ENCODE measurements at places on chromosomes 7 and 10.

GRCh38 chr10:110150046-110150445 lies 57.4 kb upstream of the MXI1 start:
- no peak for DNase-seq

- DNase-seq = no peak
These were observed 205.8 kb upstream of the SLC26A5 start for GRCh38 chr7:103651593-103652377.

- DNase-seq = no peak
These were observed 590.4 kb downstream of the NXPH1 start for GRCh38 chr7:9023675-9024294.

- no peak for DNase-seq
These were observed 32.2 kb upstream of the COL13A1 start for GRCh38 chr10:69769395-69769992.

DNA sequence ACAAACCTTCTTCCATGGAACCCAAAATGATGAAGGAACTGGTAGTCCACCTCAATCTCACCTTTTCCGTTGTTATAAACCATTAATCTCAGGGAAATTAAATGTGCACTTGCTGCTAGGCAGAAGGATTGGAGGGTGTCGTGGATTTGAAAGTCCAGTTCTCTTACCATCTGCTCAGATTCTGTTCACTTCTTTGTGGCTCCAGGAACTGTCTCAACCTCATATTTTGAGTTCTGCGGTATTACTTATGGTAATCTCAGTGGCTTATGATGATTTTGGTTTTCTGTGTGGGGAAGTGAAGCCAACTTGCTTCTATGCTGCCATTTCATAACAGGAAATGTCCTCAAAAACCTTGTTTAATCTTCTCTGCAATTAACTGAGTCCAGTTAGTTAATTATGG lies 136.4 kb downstream of the CDC14C start:
- DNase-seq = no peak

- DNase-seq = no peak
These were observed 1005.3 kb upstream of the SORCS1 start for GRCh38 chr10:108169846-108170245.

- DNase-seq = no peak
These were observed 140.0 kb downstream of the DGKB start for GRCh38 chr7:14762561-14762960.

GRCh38 chr10:66277481-66277880 lies 648.4 kb upstream of the LRRTM3 start:
- DNase-seq = no peak

GRCh38 chr7:37541810-37542443 lies 93.3 kb upstream of the ELMO1 start:
- DNase-seq = no peak

DNA sequence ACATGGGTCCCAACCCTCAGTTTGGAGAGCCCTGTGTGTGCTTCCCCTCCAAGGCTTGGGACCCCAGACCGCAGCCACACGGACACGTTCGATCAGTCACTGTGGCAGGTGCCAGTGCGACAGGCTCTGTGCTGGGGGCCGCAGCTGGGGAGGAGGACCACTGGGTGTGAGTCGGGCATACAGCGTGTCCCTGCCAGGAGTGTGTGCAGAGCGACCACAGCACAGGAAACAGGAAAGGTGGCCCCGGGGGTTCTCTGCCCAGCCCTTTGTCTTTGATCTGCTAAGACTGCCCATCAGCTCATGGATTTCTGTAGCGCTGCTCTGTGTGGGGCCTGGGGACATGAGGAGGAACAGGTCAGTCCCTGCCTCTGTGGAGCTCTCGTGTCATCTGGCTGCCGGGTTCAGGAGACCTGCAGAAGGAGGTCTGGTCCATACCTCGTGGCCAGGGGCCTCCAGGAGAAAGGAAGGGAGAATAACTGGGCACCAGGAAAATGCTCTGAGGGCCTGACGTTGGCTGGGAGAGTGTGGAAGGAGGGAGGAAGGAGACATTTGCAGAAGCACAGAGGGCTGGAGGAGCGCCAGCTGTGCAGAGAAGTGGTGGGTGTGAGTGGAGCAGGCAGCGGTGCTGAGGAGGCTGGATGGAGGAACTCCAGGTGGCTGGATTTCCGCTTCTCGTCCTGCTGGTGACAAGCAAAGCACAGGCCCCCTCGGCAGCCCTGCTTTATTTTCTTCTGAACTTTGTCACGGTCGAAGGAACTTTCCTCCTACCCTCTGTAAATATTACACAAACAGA lies 4.1 kb downstream of the NUDT1 start:
- DNase-seq = no peak

DNA sequence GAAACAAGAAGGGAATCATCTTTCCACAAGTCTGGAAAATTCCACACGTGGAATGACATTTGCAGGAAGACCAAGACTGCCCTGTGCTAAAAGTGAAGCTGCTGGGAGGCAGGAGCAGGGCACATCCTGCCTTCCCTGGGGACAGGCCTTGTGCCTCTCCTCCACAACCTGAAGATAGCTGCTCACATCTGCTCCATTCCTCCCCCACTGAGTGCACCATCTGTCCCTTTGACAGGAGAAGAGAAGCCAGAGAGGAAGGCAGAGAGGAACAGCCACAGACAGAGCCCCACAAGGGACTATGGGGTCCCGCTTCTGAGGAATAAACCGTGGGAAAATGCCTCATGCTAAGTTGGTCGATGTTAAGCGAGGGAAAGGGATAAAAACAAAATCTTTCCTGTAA lies 15.9 kb upstream of the FAM171A1 start:
- DNase-seq = no peak

DNA sequence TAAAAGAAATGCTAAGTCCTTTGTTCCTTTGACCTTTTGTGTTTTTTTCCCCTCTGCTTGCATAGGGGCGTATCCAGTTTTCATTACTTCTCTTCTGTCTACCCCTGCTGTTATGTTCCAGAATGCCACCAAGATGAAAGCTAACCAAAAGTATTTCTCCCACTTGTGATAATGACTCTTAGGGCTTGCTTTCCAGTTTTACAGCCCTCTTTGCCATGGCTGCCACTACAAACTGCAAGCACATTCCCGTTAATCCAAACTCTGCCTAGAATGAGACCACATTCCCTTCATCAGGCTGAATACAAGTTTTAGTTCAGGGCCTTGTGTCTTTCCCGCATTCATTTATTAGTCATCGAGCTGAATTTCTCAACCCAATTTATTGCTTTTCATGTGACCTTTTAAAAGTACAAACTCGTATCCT lies 23.6 kb upstream of the CD36 start:
- no peak for DNase-seq

- DNase-seq = no peak
These were observed 67.9 kb upstream of the SRRM3 start for GRCh38 chr7:76133839-76134238.

DNA sequence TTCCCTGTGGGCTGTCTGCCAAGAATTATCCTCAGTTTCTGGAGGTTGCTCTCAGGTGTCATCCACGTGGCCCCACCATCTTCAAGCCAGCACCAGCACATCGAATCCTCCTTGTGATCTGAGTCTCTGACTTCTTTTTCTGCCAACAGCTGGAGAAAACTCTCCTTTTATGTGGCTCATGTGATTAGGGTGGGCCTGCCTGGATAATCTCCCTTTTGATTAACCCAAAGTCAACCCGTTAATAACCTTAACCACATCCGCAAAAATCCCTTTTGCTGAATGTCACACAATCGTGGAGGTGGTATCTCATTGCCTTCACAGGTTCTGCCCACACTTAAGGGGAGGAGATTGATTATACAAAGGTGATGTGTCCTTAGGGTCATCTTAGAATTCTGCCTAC lies 73.8 kb downstream of the LRGUK start:
- DNase-seq = no peak

GRCh38 chr7:111681242-111681641 lies 119.0 kb upstream of the IMMP2L start:
- no peak for DNase-seq

GRCh38 chr10:120607016-120607709 lies 150.1 kb downstream of the PLPP4 start:
- DNase-seq = no peak

DNA sequence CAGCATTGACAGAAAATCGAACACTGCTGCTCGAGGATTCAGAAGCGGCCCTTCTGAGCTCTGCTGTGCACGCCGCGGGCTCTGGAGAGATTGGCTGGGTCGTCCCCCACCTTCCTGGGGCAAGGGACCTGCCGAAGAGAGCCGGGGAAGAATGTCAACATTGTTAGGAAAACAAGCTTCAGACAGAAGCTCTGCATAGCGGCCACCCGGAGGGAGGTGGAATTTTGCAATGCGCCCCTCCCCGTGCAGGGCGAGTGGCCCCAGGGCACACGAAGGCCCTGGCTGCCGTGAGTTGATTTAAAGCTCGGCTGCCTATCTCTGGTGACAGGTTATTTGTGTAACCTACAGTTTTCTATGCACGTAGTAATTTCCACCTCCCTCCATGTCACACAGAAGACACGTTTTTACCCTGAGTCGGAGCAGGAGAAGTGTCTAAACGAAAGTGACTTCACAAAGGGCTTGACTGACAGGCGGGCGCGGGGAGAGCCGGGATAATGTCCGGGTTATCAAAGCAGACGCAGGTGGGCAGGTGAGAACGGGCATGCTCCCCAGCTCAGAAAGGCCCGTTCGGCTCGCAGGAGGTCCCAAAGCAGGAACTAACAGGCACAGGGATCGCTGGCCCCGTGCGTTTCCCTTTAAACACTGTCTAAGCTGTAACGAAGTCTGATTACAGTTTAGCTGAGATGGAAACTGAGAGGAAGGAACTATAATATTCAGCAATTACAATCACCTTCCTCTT lies 84.6 kb downstream of the PDGFA start:
- DNase-seq = no peak

- DNase-seq = no peak
These were observed 216.5 kb downstream of the VTI1A start for GRCh38 chr10:112663234-112664125.

DNA sequence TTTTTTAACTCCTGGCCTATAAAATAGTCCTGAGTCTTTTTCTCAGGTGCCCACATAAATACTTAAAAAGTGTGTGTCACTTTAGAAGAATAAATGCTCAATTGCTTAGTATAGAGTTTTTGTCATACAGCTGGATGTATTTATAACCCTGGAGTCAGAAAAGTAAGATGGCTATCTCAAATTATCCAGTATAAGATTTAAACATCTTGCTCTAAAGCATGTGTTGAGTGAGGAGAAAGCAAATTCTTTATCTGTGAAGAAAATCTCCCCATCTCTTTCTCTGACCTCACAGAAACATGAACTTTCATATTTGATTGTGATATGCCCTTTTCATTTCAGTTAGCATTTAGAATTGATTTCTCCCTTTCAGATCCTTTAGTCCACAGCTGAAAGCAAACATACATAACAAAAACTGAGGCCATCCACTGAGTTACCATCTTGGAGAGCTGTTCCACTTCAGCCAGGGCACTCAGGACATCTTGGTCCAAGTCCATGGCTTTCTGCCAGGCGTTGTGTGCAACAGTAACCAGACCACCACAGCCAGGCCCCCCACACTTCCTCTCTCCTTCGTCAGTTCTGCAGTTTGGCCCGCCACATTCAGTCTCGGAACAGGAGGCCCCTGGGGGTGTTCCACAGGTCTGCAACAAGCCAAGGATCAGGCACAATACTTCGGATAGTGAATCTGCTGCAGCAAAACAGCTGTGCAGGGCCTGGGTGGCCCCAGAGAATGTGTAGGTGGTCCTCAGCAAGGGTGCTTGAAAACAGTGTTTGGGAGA lies 40.9 kb downstream of the DLD start:
- DNase-seq = no peak

DNA sequence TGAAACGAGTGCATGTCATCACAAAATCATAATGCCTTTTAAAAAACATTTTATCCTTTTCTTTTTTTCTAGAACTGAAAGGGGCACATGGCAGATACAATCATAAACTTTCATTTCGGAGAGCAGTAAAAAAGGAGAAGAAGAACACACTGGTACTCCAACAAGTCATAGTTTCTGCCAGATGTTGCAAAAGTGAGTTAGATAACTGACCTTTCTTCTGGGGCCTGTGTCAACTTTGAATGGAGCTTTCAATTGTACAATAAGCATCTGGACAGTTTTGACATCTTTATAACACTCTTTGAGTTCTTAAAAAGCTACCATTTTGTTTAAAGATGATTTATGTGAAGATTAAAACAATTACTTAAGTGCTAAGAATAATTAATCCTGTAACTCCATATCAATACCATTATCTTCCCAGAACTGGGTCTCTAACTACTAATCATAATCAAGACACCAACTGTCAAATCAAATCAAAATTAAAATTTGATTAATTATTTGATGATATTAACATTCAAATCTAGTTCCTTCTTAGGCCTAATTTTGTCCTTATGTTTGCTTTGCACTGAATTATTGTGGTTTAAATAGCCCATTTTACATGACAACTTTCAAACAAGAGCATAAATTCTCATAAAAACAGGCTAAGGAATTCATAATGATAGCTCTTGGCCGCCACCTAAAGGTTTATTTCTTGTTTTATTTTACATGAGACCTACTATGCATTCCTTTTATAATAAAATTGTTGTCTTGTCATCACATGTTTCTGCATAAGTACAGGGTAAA lies 19.5 kb upstream of the ITGB8 start:
- no peak for DNase-seq

- DNase-seq = no peak
These were observed 10.4 kb upstream of the ZNF485 start for GRCh38 chr10:43595739-43596298.

- no peak for DNase-seq
These were observed 15.8 kb downstream of the MAT1A start for GRCh38 chr10:80273523-80274170.

DNA sequence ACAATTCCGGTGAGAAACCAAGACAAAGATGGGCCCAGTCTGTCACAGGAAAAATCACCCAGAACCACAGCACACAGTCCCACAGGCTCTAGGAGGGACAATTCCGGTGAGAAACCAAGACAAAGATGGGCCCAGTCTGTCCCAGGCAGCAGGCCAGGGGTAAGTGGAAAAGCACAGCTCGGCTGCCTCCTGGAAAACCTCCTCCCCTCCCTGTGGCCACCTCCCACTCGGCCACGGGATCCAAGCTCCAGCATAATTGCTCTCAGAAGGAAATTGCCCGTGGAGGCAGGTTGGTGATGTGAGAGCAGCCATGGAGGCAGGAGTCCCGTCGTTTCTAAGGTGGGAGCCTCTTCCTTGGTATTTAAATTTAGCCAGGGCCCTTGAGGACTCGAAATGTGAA lies 95.7 kb downstream of the PLXNA4 start:
- no peak for DNase-seq

- no peak for DNase-seq
These were observed 1.9 kb upstream of the NDST2 start for GRCh38 chr10:73813333-73813732.

GRCh38 chr7:37234928-37235327 lies 213.7 kb downstream of the ELMO1 start:
- no peak for DNase-seq

Measured in activated naive CD4-positive, alpha-beta T cell (primary cell).